Colonic mucosa (tissue), 4 donors: ENCODE measurements at places on chromosomes 5 and 9. TPM values are rescaled to one million over a fixed set of nuclear protein-coding genes. Genes with fewer than 3 reads are reported as not detected.

ADAMTSL1 gene
- 14.7 TPM for total RNA-seq

DNA sequence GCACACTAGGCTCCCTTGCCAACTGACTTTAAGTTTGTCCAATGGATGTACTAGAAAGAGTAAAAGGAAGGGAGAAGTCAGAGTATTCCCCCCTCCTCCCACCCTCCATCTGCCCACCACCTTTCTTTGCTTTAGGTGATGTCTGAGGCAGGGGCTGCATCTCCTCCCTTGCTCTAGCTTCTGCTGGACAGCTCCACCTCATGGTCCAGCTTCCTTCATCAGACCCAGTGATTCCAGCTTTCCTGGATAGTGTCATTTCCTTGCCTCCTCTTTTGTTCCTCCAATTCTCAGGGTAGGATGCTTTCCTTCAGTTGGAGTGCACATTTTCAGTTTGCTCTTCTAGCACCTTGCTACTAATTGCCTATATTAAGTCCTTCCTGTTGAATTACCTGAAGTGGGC lies 67.4 kb downstream of the RAD23B start:
- no peaks in the 10 kb centered on the region for H3K4me1 ChIP-seq
- DNase-seq: no peak
- H3K36me3 ChIP-seq: no peaks in the 10 kb centered on the region

DNA sequence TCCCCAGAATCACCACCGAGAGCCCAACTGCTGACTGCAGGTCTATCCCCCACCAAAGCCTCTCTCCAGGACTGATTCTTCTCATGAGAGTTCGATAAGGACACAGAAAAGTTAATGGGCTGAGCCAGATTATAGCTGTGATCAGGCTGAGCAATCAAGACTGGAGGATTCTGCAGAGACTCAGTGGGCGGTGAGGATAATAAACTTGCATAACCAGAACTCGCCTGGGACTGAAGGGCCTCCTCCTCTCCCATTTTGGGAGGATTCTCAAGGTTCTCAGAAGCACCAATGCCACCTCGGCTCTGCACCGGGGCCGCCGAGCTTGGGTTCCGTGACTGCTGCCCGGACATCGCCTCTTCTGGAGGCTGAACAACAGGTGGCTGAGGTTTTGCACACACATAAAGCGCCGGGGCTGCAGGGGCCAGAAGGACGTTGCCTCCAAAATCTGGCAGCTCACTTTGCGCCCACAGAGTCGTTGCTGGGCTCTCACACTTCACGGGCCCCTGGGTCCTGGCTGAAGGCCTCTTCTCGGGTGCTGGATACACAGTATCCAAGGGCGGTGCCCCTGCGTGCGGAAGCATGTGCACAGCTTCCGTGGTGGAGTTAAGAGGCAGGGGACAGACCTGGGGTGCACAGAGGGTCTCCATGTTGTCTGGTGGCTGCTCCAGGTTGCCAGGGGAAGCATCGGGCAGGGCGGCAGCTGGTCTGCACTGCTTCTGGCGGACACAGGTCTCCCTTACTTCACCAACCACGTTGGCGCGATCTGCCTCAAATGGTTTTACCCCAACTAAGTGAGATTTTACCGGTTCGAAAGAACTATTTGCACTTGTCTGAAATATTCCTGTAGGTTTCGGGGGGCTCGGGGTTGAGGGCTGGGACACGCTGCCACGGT lies 7.6 kb downstream of the SEC16A start:
- H3K4me3 ChIP-seq: no peak overlapping the region
- no peak for DNase-seq
- no peak overlapping the region for H3K27ac ChIP-seq
- H3K4me1 ChIP-seq: no peaks in the 10 kb centered on the region
- H3K36me3 ChIP-seq: peaks cover 37% of the 10 kb centered on the region

LHX6 gene
- 1.1 TPM for total RNA-seq

DNA sequence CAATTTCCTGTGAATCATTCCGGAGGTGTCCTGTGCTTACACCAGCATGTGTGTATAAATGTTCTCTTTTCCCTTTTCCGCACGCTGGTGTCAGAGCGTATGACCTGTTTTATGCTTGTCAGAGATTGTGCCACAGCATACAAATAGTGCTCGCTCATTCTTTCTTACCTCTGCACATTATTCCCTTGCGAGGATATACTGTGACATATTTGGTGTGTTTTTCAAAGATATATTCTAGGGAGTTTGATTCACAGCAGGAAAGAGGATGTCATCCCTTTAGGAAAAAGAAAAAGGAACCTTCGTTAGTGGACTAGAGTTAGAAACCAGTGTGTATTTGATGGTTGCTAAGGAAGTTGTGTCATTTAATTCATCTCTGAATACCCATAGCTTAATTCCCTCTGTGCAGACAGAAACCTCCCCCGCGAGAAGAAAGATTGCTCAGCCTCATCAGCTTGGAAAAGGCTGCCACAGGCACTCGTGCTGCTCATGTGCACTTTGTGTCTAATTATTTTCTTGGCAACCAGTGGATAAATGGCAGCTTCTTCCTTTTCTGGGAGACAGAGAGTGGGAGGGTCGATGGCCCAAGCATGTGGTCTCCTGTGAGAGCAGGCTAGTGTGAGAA lies 14.7 kb upstream of the CCIN start:
- H3K27ac ChIP-seq: peak overlapping the region; percentile 16
- no peak for DNase-seq
- no peaks in the 10 kb centered on the region for H3K36me3 ChIP-seq
- H3K27me3 ChIP-seq: no peaks in the 10 kb centered on the region
- no peaks in the 10 kb centered on the region for H3K4me1 ChIP-seq
- H3K4me3 ChIP-seq: no peak overlapping the region

GRCh38 chr9:97772145-97772544 lies 75.0 kb upstream of the XPA start:
- H3K4me3 ChIP-seq: no peak overlapping the region
- no peak for DNase-seq
- no peaks in the 10 kb centered on the region for H3K36me3 ChIP-seq
- H3K4me1 ChIP-seq: peaks cover 6% of the 10 kb centered on the region

DNA sequence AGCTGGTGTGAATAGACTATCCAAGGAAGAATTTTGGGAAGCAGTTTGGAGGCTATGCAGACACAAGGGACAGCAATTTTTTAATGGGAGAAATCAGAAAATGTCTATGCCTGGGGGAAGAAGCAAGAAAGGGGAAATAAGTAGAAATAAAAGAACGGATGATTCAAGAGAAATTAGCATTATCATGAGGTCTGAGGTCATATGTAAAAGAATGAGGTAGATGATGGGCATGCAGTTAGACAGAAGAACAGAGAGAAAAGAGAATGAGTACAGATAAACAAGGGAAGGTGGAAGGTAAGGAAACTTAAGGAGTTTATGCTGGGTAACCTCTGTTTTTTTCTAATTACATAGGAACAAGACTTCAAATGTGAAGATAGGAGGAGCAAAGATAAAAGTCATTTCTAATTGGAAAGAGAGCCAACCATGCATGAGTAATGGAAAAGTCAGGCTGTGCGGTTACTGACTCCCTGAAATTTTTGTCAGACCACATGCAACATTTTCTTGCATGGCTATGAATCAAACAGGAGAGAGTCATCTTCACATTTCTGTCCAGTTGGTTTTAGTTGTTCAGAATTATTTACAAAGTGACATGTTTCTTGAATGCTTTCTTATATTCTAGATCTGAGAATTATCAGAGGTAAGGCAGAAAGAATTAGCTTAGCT lies 101.0 kb upstream of the PIK3R1 start:
- no peaks in the 10 kb centered on the region for H3K27me3 ChIP-seq
- no peak overlapping the region for H3K27ac ChIP-seq
- H3K36me3 ChIP-seq: no peaks in the 10 kb centered on the region
- H3K4me3 ChIP-seq: no peak overlapping the region
- H3K4me1 ChIP-seq: no peaks in the 10 kb centered on the region
- no peak for DNase-seq

GRCh38 chr5:107306594-107306993 lies 364.1 kb downstream of the EFNA5 start:
- no peak overlapping the region for H3K4me3 ChIP-seq
- no peaks in the 10 kb centered on the region for H3K27me3 ChIP-seq
- no peaks in the 10 kb centered on the region for H3K36me3 ChIP-seq

- no peak overlapping the region for H3K27ac ChIP-seq
- no peaks in the 10 kb centered on the region for H3K36me3 ChIP-seq
- H3K4me3 ChIP-seq: no peak overlapping the region
- H3K4me1 ChIP-seq: peaks cover 9% of the 10 kb centered on the region
These were observed 76.5 kb upstream of the PJA2 start for GRCh38 chr5:109486200-109486804.

LIX1 gene
- total RNA-seq: not detected

GRCh38 chr9:121399883-121400607 lies 30.0 kb upstream of the STOM start:
- no peak for DNase-seq
- H3K4me3 ChIP-seq: no peak overlapping the region
- no peaks in the 10 kb centered on the region for H3K4me1 ChIP-seq
- H3K27me3 ChIP-seq: no peaks in the 10 kb centered on the region
- no peaks in the 10 kb centered on the region for H3K36me3 ChIP-seq

DNA sequence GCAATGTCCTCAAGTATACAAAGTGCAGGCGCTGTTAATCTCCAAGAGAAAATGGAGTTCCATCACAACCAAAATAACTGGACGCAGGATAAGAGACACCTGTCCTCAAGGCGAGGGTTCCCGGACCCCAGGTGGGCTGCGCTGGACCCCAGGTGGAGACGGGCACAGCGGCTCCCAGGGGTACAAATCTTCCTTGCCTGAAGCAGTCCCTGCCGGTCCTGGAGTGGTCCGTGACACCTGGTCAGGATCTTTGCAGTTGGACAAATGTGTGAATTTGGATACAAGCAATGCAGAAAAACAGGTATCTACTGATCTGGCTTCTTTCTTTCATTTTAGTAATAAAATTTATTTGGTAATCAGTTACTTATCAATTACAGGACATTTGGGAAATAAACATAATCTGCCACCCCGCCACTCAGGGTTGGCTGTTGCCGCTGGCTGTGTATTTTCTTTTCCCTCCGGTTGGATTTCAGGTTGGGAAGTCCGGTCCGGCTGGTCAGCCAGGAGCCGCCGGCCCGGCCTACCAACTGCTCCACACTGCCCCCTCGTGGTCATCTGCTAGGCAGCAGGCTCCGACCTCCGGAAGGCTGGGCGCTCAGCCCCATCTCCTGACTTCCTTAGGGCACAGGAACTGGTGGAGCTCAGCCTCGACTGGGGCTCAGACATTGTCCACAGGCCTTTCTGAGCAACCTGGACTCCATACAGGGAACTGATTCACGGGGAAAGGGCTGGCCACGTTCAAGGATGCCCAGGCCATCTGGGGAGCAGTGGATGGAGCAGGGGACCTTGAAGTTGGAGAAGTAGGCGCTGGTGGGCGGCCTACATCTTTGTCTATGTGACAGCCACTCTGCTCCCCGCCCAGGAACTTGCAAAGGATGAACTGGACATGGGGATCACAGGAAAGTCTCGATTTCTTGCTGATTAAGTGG lies 43.4 kb downstream of the NXNL2 start:
- H3K4me1 ChIP-seq: no peaks in the 10 kb centered on the region
- peak; percentile 87 for DNase-seq
- H3K36me3 ChIP-seq: no peaks in the 10 kb centered on the region

GRCh38 chr5:94793113-94793815 lies 174.8 kb downstream of the SLF1 start:
- DNase-seq: no peak
- no peaks in the 10 kb centered on the region for H3K27me3 ChIP-seq
- peak overlapping the region; percentile 12 for H3K27ac ChIP-seq
- H3K4me3 ChIP-seq: no peak overlapping the region
- H3K36me3 ChIP-seq: no peaks in the 10 kb centered on the region

GRCh38 chr9:132857031-132857430 lies 21.1 kb downstream of the AK8 start:
- H3K27ac ChIP-seq: no peak overlapping the region
- H3K36me3 ChIP-seq: no peaks in the 10 kb centered on the region
- H3K4me3 ChIP-seq: no peak overlapping the region

ARRDC1 gene
- 97.2 TPM for total RNA-seq

TNPO1 gene
- total RNA-seq: 78.0 TPM

PCAT7 gene
- total RNA-seq: 2.5 TPM

DNA sequence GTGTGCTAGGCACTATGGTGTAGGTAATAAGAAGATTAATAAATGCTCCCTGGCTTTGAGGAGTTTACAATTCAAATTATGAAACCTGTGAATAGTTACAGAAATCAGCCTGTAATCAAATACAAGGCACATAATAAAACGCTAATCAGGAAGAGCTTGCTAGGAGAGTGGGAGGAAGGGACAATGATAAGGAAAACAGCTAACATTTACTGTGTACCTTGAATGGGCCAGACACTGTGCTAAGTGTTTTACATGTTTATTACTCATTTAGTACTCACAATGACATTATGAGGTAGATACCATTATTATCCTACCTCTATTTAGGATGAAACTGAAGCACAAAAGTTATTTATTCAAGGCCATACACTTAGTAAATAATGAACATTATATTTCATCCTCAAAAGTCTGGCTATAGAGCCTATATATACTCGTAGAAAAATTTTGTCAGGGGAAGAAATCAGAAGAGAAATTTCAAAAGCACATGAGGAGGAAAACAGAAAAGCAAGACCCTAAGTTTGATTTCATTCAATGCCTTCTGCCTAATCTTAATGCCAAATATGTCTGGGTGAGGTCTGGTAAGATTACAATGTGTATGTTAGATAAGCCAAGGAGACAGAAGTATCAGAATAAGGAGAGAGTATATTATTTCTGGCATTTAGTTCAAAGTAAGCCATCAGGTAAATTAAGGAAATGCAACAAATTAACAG lies 35.9 kb downstream of the AFF4 start:
- H3K27me3 ChIP-seq: no peaks in the 10 kb centered on the region
- H3K36me3 ChIP-seq: peaks cover 14% of the 10 kb centered on the region
- H3K4me1 ChIP-seq: no peaks in the 10 kb centered on the region
- H3K4me3 ChIP-seq: no peak overlapping the region
- H3K27ac ChIP-seq: no peak overlapping the region

- no peak overlapping the region for H3K27ac ChIP-seq
- no peak overlapping the region for H3K4me3 ChIP-seq
- H3K36me3 ChIP-seq: no peaks in the 10 kb centered on the region
- H3K27me3 ChIP-seq: no peaks in the 10 kb centered on the region
- no peaks in the 10 kb centered on the region for H3K4me1 ChIP-seq
These were observed 13.8 kb upstream of the CDC23 start for GRCh38 chr5:138226910-138227309.

CARTPT gene
- 2.4 TPM for total RNA-seq

DNA sequence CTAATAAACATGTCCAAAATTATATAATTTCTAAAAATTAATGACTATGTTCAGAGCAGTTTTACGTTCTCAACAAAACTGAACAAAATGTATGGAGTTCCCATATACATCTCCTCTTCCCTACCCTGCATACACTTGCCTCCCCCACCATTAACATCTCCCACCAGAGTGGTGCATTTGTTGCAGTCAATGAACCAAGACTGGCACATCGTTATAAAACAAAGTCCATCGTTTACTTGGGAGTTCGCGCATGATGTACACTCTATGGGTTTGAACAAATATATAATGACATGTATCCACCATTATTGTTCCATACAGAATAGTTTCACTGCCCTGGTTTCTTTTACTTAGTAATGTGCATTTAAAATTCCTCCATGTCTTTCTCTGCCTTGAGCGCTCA lies 130.1 kb downstream of the APBA1 start:
- no peaks in the 10 kb centered on the region for H3K27me3 ChIP-seq
- no peaks in the 10 kb centered on the region for H3K4me1 ChIP-seq
- H3K27ac ChIP-seq: no peak overlapping the region
- no peak for DNase-seq

GRCh38 chr5:165739079-165739741 lies 2233.8 kb downstream of the MAT2B start:
- no peaks in the 10 kb centered on the region for H3K4me1 ChIP-seq
- no peak overlapping the region for H3K27ac ChIP-seq
- no peaks in the 10 kb centered on the region for H3K27me3 ChIP-seq
- H3K36me3 ChIP-seq: no peaks in the 10 kb centered on the region
- no peak overlapping the region for H3K4me3 ChIP-seq

- no peaks in the 10 kb centered on the region for H3K4me1 ChIP-seq
- no peaks in the 10 kb centered on the region for H3K27me3 ChIP-seq
- no peak overlapping the region for H3K27ac ChIP-seq
- DNase-seq: no peak
- no peaks in the 10 kb centered on the region for H3K36me3 ChIP-seq
These were observed 91.5 kb upstream of the PHF24 start for GRCh38 chr9:34866614-34867013.
